Foreskin keratinocyte (primary cell): ENCODE measurements at places on chromosomes 4 and X.
A peak's percentile ranks its signal among the peaks of the same experiment; 100 is the strongest.

GRCh38 chrX:24553011-24553410 lies 87.9 kb downstream of the PDK3 start:
- no peak for DNase-seq

DNA sequence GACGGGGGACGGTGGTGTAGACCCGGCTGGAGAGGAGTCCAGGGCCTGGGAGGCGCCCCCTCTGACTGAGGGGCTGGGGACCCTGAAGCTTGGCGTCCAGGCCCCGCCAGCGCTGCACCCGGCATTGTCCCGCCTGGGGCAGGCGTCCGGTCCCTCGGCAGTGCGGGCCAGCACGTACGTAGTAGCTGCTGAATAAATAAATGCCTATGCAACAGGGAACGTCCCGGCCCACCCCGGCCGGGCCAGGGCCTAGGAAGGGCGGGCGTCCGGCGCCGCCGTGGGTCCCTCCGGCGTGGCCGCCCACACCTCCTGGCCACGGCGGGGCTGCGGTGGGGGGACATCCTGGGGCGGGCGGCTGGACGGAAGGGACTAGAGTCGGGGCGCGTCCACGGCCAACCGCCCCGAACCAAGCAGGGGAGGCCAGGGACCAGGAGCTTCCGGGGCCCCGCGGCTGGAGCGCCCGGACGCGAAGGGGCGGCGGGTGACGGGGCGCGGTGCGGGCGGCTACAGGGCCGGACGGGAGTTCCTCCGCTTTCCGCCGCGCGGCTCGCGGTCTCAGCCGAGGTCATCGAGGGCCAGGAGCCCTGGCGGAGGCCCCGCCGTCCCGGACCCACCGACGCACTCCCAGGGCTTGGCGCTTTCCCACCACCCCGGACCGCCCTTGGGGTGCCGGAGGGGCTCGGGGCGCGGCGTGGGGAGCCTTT lies 886 bp upstream of the WWC2 start:
- no peak for DNase-seq

DNA sequence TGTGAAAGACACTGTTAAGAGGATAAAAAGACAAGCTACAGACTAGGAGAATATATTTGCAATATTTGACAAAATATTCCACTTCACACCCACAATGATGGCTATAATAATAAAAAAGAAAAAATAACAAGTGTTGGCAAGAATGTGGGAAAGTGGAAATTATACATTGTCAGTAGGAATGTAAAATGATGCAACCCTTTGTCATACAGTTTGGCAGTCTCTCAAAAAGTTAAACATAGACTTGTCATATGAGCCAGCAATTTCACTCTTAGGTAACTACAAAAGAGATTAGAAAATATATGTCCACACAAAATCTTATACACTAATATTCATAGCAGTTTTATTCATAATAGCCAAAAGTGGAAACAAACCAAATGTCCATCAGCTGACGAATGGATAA lies 5.2 kb upstream of the RADX start:
- peak; percentile 36 for DNase-seq

DNA sequence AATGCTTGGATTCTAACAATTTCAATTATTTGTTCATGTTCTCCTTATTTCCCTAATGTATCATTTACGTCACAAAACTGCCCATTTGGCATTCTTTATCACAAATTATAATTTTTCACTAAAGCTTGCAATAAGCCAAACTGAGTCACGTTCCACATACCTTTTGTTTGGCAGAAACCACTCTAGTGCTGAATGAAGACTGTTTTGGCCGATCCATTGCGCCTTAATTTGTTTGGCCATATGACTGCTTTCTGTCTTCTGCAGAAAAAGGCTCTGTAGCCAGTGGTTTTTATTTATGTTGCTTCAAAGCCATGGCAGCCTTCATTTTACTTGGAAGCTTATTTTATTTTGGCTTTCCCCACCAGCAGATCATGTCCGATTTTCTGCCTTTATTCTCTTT lies 184.4 kb upstream of the HAND2 start:
- no peak for DNase-seq

DNA sequence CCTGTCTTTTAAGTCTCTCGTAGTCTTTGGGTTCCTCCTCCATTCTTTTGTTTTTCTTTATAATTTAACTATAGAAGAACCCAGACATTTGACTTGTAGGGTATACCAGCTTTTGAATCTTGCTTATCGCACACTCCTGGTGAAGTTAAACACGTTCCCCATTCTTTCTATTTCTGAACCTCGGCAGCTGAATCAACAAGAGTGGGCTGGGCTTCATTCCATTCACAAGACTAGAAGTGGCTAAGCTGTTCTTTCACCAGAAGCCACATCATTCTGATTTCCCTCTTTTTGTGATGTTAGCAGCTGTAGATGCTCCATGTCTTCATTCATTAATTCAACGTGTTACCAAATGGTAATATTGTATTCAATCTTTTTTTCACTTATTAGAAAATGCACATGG lies 167.9 kb downstream of the CORIN start:
- no peak for DNase-seq

DNA sequence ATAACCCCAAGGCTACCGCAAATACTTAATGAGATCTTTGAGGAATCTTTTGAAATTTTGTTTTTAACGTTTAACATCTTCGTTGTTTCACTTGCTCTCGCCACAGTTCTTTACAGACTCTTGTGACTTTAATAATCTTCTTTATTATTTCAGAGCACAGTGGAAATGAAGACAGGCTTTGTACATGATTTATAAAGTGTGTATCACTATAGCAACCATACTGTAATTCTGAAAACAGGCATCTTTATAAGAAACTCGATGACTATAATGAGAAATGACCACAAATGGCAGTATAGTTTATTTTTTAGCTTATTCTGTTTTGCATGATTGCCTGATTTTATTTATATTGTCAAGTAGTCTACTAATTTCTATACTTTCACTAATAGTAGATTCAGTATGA lies 224.4 kb upstream of the GALNTL6 start:
- no peak for DNase-seq

DNA sequence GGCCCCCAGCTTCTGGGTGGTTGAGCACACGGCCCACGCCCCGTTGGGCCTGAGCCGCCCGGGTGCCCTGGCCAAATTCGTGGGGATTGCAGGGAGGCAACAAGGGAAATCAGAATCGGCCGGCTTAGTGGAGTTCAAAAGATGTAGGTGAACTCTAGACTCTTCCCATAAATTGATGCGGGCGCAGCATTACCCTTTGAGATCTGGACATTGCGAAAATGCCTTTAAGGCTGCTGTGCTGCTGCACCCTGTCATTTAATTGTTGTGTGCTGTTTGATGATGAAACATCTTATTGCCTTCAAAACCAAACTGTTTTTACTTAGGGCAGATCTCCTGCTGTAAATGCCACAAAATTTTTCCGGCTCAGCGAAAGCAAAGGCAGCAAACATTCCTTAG lies 409 bp upstream of the MPP1 start:
- DNase-seq = no peak
